ENCODE measurements at places on chromosomes 1 and 21. TPM values are rescaled to one million over a fixed set of nuclear protein-coding genes. Genes with fewer than 3 reads are reported as not detected.

GRCh38 chr1:229879746-229880145 lies 187.3 kb upstream of the GALNT2 start:
- no peak overlapping the region for H3K4me3 ChIP-seq
- H3K27ac ChIP-seq: no peak overlapping the region
- H3K4me1 ChIP-seq: peaks cover 15% of the 10 kb centered on the region
- no peak for DNase-seq
- H3K27me3 ChIP-seq: no peaks in the 10 kb centered on the region

GRCh38 chr21:15063081-15063813 lies 1.6 kb downstream of the NRIP1 start:
- no peaks in the 10 kb centered on the region for H3K4me1 ChIP-seq
- H3K27ac ChIP-seq: peak overlapping the region; percentile 99
- no peak for DNase-seq
- H3K4me3 ChIP-seq: peak overlapping the region; percentile 97
- no peaks in the 10 kb centered on the region for H3K36me3 ChIP-seq

DNA sequence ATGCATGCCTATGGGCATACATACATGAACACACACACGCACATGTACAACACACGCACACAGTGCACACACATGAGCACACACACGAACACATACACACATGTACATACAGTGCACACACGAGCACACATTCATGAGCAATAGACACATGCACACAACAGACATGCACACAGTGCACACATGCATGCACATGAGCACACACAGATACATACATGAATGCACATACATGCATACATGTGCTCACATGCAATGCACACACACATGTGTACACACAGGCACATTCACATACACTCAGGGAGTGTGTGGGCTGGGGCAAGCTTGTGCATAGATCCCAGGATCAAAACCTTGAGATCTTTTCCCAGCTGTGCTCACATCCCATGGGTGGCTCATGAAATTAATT lies 18.9 kb downstream of the CRYAA start:
- no peak overlapping the region for H3K27ac ChIP-seq
- H3K27me3 ChIP-seq: no peaks in the 10 kb centered on the region
- H3K4me1 ChIP-seq: no peaks in the 10 kb centered on the region
- peak; percentile 5 for DNase-seq

DNA sequence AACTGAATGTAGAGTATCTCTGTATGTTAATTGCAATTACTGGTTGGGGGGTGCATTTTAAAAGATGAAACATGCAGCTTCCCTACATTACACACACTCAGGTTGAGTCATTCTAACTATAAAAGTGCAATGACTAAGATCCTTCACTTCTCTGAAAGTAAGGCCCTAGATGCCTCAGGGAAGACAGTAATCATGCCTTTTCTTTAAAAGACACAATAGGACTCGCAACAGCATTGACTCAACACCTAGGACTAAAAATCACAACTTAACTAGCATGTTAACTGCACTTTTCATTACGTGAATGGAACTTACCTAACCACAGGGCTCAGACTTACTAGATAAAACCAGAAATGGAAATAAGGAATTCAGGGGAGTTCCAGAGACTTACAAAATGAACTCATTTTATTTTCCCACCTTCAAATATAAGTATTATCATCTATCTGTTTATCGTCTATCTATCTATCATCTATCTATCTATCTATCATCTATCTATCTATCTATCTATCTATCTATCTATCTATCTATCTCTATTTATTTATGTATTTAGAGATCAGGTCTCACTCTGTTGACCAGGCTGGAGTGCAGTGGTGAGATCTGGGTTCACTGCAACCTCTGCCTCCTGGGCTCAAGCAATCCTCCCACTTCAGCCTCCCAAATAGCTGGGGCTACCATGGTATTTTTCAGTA lies 47.8 kb downstream of the CHML start:
- no peaks in the 10 kb centered on the region for H3K4me1 ChIP-seq
- H3K27me3 ChIP-seq: no peaks in the 10 kb centered on the region
- no peak overlapping the region for H3K27ac ChIP-seq

GRCh38 chr1:241775021-241775420 lies 73.0 kb upstream of the EXO1 start:
- H3K36me3 ChIP-seq: no peaks in the 10 kb centered on the region
- no peaks in the 10 kb centered on the region for H3K27me3 ChIP-seq
- H3K4me1 ChIP-seq: no peaks in the 10 kb centered on the region
- no peak overlapping the region for H3K27ac ChIP-seq
- no peak overlapping the region for H3K4me3 ChIP-seq

DNA sequence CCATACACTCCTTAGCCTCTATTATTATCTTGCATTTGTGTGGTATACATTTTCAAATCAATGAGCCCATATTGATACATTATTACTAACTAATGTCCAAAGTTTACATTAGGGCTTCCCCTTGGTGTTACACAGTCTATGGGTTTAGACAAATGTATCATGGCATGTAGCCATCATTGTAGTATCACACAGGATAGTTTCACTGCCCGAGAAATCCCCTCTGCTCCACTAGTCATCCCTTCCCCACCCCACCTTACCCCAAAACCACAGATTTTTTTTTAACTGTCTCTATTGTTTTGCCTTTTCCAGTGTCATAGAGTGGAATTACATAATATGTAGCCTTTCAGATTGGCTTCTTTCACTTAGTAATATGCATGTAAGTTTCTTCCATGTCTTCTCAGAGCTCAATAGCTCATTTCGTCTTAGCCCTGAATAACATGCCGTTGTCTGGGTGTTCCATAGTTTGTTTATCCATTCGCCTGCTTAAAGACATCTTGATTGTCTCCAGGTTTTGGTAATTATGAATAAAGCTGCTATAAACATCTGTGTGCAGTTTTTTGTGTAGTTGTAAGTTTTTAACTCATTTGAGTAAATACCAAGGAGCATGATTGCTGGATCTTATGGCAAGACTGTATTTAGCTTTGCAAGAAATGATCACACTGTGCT lies 86.4 kb upstream of the LYST start:
- H3K36me3 ChIP-seq: no peaks in the 10 kb centered on the region
- H3K4me1 ChIP-seq: peaks cover 16% of the 10 kb centered on the region
- H3K27ac ChIP-seq: no peak overlapping the region
- DNase-seq: no peak
- H3K27me3 ChIP-seq: no peaks in the 10 kb centered on the region

The CADM3 gene
- total RNA-seq: 15.7 TPM

All from sigmoid colon (tissue), 7 donors.